ENCODE measurements at places on chromosomes 6 and 20.

DNA sequence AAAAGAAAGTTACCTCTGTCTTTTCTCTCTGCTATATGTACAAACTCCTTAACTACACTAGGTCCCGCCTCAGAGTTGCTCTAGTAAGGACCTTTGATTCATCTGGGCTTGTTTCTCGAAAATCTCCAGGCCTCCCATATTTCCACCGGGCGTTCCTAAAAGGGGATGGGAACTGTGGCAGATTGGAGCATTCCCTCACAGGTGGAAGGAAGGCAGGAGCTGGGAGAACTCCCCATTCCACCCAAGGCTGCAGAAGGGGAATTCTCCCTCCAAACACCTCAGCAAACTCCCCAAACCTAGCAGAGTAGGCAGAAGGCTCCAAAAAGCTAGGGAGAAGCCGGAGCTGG, 1.6 kb upstream of the TFAP2A start:
- no peak for DNase-seq

GRCh38 chr6:70180183-70180900, 122.5 kb downstream of the COL9A1 start:
- no peak for DNase-seq

GRCh38 chr20:49367113-49367512, 89.3 kb upstream of the ZNFX1 start:
- no peak for DNase-seq

DNA sequence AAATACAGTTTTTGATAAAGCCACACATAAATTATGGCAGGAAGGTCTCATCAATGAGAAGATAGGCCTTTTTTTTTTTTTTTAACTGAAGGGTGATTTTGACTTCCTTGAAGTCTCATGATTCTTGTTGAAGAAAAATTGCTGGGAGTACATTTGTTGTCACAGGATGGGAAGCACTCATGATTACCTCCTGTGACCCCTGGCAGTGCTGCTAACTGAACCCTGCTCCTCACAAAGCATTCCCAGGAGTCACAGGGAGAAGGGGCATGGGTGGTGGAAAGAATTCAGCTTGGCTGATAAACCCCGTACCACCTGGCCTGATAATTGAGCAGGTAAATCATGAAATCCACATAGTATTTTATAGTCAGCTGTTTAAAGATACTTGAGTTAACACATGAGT, 86.9 kb downstream of the CD109 start:
- no peak for DNase-seq

- DNase-seq, result no peak
These were observed 165.6 kb downstream of the CDK19 start for GRCh38 chr6:110649704-110650103.

DNA sequence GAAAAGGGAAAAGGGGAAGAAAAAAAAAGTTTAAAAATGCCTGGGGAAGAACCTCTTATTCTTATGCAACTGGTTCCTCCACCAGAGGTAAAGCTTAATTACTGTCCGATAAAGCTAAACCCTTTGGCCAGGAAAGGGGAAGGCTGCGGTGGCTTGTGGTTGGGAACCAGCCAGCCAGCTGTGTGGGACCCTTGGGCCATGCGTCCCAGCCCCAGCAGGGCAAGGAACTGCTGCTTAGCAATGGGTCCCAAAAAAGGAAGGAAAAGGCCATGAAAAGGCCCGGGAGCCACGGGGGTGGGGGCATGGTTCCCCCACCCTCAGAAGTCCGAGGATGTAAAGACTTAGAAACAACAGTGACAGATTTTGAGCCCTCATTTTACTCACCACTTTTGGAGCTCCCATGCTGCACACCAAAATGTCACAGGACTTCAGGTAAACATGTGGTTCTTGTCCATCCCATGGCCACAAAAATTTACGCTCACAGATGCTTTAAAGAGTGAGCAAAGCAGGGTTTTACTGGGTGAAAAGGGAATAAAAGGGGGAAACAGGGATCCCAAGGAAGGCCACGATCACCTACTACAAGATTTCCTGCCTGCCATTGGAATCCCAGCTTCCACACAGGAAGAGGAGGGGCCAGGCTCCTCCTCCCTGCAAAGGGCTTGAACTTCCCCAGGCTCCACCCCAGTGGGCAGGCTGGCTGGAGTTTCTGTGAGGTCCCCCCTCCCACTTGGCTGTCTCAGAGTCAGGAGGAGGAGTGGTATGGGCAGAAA, 1234.7 kb upstream of the GJE1 start:
- DNase-seq, result no peak

GRCh38 chr20:64148581-64148980, 15.7 kb upstream of the MYT1 start:
- DNase-seq, result no peak

DNA sequence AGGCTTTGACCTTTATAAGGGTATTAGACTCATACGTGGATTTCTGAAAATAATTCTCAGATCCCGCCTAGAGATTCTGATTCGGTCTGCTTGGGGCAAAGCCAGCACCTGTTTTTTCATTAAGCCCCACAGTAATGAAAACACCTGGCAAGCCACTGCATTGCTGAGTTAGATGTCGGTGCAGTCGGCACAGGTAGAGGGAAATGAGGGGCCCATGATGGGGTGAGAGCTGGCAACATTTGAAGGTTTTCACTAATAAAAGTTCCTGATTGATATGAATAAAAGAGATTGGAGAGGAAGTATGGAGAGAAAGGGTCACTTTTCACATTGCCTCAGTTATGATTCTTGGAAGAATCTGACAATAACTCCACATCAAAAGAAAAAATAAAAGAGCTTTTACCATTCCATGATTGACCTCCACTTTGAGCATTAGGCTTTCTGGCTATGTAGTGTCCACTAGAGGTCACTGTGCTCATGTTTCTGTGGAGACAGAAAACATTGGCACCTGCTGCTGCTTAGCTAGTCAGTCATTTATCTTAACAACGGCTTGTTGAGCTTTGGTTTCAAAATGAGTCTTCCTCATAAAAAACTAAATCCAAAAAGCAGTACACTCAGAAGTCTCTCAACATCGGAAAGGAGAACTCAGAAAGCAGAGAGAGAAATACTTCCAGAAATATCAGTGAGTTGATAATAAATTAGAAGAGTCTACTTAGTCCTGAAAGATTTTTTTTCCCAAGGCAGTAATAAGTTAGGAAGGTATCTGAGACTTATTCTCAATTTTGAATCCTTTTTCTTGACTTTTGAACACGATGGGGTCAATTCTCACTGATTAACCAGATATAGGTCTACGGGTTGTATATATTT, 53.3 kb upstream of the KLHL31 start:
- DNase-seq, result peak; percentile 56

DNA sequence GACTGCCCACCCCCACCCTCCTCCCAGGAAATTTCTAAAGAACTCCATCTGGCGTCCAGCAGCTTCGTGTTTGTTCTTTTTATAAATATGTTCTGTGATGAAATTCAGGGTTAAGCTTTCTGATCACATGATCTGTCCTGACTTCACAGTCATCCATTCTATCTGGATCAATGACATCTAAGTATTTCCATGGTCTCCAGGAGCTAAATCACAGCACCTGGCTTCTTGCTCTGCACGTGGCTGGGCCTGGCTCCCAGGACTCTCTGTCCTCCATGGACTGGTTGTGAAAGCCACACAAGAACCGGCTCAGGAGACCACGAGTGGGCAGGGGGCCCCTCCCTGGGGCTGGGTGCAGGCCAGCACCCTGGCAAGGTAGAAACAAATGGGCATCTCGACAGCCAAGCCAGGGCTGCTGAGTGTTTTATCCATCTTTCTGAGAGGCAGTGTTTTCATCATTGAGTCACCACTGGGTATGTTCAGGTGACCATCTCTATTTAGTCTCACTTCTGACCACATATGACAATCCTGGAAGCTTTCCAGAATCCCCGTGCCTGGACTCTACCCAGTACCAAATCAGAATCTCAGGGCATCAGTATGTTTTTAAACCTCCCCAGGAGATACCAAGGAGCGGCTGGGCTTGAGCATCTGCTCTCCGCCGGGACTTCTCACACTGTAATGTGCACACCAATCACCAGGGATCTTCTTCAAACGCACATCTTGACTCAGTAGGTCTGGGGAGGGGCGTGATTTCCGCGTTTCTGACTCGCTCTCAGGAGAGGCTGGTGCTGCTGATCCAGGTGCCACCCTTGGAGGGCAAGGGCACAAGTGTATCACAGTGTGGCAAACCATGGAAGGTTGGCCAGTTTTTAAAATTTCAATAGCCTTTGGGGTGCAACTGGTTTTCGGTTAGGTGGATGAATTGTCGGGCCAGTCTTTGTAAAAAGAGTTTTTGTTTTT, 31.6 kb upstream of the PXDC1 start:
- no peak for DNase-seq

Data from erythroblast (primary cell).